Type B pancreatic cell (in vitro differentiated cells): ENCODE measurements at places on chromosomes 1 and 21.

GRCh38 chr1:1273209-1273511 lies 494 bp downstream of the UBE2J2 start:
- DNase-seq: no peak

GRCh38 chr1:18470671-18471355 lies 9.9 kb upstream of the KLHDC7A start:
- DNase-seq: no peak

DNA sequence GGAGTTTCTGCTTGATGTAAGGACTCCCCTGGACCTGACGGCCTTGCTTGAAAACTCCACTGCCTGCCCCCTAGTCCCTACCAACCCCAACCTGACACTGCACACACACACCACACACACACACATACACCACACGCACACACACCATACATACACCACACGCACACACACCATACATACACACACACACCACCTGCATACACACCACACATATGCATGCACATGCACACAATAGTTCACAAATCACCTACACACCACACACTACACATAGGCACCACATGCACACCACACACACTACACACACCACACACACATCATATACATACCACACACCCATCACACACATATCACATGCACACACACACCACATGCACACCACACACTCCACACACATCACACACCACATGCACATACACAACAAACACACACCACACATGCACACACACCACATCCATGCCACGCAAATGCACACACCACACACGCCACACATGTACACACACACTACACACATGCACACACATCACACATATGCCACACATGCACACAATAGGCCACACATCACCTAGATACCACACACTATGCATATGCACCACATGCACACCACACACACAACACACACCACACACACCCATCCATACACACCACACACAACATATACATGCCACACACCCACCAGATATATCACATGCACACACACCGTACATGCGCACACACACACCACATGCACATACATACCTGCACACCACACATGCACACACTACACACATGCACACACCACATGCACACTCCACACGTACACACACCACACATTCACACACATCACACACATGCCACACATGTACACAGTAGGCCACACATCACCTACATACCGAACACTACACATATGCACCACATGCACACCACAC lies 3.7 kb downstream of the CASQ1 start:
- no peak for DNase-seq

GRCh38 chr1:197180252-197180878 lies 33.9 kb upstream of the ASPM start:
- no peak for DNase-seq

- DNase-seq: no peak
These were observed 6.8 kb upstream of the INAVA start for GRCh38 chr1:200887772-200888348.

- DNase-seq: no peak
These were observed 4.5 kb downstream of the EPHA2 start for GRCh38 chr1:16151196-16151994.

DNA sequence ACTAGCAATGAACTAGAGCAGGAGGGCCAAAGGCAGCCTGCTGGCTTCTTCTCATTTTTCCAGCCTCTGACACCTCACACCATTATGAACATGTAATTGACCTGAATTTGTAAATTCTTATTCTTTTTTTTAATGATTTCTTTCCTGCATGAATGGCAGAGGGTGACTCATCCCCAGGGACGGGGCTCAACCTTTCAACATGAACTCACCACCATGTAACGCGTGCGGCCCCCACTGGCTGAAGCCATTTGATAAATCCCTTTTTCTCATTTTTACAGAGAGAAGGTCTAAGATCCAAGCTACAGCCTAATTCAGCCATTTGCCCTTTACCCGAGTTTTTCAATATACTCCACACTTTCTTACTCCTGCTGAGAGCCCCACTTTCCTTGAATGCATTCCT lies 9.3 kb upstream of the ETS2 start:
- DNase-seq: no peak

DNA sequence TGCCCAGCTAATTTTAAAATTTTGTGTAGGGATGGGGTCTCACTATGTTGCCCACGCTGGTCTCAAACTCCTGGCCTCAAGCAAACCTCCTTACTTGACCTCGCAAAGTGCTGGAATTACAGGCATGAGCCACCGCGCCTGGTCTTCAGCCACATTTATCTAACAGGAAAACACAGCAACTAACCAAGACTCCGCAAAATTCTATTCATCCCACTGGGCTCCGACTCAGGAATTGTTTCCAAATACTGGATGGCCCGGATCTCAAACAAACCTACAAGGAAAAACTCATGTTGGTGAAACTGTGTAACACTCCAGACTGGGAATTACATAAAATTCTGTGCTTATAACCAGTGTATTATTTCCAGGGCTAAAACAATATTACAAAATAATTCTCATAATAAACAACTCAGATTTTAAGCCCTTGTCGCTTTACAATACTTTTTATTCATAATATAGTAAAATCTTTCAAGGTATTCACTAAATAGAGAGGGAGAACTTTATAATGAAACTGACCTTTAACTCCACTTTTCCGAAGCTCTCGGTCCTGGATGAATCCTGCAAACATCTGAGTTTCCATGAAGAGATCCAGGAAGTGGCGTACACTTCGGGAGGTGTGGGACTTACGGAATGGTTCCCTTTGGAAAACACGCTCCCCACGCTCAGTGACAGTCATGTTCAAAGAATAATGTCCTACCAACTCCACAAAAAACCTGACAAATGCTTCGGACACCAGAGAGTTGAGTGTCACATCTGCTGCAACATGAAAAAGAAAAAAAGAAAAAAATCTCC lies 6.0 kb upstream of the BCAS2 start:
- no peak for DNase-seq

GRCh38 chr1:211579440-211580302 lies 710 bp upstream of the SLC30A1 start:
- DNase-seq: no peak

DNA sequence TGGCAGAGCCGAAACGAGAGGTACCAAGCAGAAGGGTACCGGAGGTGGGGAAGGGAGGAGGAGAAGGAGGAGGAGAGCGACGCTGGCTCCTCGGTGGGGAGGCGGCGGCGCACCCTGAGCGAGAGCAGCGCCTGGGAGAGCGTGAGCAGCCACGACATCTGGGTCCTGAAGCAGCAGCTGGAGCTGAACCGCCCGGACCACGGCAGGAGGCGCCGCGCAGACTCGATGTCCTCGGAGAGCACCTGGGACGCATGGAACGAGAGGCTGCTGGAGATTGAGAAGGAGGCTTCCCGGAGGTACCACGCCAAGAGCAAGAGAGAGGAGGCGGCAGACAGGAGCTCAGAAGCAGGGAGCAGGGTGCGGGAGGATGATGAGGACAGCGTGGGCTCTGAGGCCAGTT lies 32.4 kb downstream of the STYXL2 start:
- no peak for DNase-seq

- peak; percentile 82 for DNase-seq
These were observed 35.1 kb downstream of the PTPRF start for GRCh38 chr1:43565600-43566360.

GRCh38 chr21:39134288-39134810 lies 48.9 kb downstream of the PSMG1 start:
- no peak for DNase-seq
